ENCODE measurements at places on chromosomes 5 and 9.

DNA sequence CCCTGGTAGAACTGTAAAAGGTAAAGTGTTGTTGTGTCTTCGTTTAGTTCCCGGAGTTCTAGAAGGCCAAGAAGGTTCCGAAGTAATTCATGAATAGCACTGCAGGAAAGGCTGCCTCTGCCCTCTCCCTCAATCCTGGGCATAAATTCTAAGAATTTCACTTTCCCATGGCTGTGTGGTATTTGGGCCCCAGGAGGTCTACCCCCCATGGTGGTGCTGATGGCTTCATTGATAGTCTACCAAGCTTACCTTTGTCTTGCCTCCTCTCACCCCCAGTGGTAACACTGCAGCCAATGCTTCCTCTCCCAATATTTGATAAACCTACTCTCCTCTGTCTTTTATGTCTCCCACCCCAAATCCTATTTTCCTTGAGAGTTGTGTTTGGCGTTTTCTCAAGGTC is 39.5 kb downstream of the ADAMTS16 start:
- DNase-seq: no peak

- no peak for DNase-seq
Measured at GRCh38 chr5:79263-79662, 12.7 kb upstream of the PLEKHG4B start.

- no peak for DNase-seq
Measured at GRCh38 chr5:140348104-140348503, 1.7 kb upstream of the HBEGF start.

DNA sequence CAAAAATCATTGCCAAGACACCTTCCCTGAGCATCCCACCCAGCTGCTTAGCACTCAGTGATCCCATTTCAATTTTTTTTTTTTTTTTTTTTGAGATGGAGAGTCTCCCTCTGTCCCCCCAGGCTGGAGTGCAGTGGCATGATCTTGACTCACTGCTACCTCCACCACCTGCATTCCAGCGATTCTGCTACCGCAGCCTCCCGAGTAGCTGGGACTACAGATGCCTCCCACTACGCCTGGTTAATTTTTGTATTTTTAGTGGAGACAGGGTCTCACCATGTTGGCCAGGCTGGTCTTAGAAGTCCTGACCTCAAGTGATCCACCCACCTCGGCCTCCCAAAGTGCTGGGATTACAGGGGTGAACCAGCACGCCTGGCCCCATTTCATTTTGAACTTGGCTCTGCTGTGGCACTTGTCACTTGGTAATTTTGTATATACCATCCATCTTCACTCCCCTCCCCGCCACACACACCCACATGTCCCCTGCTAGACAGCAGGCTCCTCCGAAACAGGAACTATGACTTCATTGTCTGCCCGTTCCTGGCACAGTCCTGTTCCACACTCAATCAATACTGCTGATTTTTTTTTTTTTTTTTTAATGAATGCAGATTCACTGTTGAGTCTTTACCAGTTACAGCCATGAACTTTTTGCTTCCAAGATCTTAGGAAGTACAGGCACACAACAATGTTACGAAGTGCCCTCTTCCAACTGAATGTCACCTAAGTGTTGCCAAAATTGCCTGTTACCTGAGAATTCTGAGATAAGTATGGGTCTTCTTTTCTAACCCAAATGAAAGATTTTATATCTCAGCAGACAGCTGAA is 17.3 kb upstream of the ZBTB34 start:
- no peak for DNase-seq

GRCh38 chr5:179439181-179439985 is 94.1 kb upstream of the ADAMTS2 start:
- no peak for DNase-seq

DNA sequence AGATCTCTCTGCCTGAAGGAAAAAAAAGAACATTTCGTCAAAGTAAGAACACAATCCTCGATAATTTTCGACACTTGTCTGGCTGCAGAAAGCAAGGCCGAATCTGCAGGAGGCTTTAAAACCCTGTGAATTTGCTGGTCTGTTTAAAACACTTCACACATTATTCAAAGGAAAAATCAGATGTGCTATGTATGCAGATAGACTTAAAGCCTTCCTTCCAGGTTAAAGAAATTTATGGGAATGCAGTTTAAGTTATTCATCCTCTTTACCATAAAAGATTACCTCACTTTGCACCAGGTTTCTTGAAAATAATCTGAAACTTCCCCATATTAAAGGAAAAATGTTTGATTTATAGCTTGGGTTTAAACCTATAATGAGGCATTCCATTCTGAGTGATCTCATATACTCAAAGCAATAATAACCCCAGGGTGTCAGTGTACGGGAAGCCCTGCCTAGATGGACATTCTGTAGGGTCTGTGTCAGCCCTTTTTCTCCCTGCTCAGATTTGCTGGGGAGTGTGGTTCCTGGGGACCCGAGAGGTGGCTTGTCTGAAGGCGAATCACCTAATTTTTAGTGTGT is 323.5 kb upstream of the SLC24A2 start:
- no peak for DNase-seq

DNA sequence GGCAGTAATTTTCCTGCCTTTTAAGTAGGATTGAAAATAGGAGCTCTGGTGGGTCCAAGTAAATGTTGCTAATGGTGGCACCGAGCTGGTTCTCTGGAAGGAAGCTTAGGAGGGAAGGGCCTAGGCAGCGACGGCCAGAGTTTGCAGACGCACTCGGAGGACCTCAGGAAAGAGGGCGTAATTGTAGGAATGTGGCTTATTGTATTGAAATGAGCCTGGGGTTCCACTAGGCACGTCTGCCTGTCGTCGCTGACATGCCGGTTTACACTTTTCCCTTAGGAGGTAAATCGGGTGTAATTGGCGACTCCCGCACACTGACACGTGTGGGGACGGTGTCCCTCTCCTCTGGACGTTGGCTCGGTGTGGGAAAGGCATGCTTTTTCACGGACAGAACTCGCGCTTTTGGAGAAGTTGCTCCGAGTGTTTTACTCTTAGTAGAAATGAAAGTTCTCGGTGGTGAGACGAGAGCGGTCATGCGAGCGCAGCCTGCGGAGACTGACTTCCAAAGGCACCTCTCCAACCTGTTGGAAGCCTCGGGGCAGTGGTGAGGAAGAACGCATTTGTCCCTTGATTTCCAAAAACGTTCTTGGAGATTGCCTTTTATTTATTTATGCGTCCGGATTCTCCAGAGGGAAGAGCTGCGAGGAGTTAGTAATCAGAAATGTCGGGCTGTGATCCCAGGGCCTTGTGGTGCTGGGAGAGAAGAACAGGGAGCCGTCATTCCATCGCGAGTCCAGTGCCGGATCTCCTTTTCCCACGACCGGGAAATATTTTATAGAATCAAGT is 1.3 kb downstream of the NR4A3 start:
- DNase-seq: no peak

- DNase-seq: no peak
Measured at GRCh38 chr5:137730336-137730735, 5.6 kb downstream of the KLHL3 start.

Data from CD4-positive, alpha-beta T cell (primary cell).